Brain microvascular endothelial cell (primary cell): ENCODE measurements at places on chromosomes 4 and X.
A peak's percentile ranks its signal among the peaks of the same experiment; 100 is the strongest.

GRCh38 chrX:10172877-10173276, 16.1 kb downstream of the CLCN4 start:
- DNase-seq: no peak

DNA sequence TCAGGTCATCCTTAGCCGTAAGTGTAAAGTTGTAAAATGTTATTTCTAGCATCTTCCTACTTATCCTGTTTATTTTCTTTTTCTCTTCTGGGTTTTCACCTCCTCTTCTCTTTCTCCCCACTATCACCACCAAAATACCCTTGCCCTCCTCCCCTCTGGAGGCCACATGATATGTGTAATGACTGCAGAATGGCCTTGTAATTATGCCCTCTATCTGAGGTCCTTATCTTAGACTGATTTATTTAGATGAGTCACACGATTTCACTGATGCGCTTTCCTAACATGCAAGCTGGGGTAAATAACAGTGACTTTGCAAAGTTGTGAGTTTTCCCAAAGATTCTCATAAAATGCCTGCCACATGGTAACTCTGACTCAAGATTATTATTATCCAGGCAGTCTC, 231.8 kb upstream of the GPRIN3 start:
- DNase-seq: peak; percentile 71

DNA sequence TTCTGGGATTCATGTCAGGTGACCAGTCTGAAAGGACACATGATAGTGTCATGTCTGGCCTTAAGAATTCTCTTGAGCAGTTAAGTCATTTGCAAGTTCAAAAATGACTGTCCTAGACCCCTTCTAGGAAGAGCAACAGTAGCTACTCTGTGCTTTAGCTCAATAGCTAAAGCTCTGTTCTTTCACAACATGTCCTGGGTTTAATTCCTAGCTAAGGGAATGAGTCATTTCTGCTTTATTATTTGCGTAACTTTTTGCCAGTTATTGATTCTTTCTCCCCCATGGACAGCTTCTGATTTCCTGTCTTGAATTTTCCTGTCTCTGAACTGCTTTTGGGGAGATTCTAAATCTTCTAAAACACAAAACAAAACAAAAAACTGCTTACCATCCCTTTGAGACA, 1055.8 kb upstream of the DIAPH2 start:
- no peak for DNase-seq

DNA sequence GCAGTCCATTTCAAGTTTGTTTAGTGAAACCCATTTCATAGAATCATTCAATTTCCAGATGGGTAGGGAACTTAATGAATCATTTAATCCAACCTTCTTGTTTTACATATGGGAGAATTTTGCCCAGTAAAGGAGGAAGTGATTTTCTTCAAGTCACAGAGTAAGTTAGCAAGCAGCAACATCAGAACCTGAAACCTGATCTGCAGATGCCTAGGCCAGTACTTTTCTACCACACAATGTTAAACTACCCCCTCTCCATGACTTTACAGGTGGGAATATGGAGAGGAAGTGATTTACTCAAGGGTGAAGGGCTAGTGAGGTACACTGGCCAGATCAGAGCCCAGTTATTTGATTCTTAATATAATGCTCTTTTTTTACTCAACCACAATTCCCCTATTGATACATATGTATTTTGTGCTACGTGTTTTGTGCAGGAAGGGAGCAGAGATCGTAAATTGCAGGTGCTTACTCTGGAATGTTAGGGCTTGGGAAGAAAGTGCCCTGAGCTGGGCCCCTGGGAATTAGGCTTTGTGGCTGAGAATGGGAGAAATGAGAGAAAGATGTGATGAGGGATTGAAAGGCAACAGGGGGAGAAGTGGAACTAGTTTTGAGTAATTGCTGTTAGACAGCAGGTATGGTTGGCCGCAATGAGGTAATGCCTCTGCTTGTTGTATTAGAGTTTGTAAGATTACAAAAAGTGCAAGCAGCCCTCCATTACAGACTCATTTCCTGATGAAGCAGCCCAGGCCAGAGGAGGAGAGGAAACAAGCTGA, 6.8 kb downstream of the LHFPL1 start:
- DNase-seq: no peak

DNA sequence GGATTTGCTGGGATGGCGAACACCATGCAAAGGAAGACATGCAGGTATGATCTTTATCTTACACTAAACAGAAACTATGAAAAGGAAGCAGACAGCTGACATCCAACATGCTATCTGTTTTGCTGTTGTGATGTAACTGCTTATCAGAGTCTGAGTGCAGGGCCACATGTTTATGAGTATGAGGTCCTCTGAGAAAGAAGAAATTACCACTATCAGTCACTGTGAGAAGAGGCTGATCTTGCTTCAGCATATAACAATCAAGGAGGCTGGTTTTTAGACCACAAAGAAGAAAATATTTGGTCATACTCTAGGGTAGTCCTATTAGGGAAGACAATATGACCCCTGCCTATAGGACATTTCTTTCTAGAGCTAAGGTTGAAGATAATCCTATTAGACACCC, 18.5 kb downstream of the CLGN start:
- no peak for DNase-seq

DNA sequence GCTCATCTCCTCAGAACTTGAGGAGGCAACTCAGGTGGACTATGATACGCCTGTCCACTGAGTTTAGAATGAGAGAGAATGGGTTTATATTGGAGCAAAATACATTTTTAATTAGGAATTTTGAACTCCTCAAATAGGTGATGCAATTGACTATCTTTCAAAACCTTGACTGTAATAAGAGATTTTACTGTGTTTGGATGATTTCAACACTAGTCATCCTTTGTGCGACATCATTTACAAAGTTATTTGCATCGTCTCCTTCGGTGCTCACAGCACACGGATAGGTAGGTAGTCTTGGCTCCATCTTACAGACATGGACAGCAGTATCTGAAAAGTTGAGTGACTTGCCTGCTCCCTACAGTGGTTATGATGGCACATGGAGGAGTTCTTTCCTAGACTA, 67.0 kb downstream of the AASDH start:
- DNase-seq: no peak

- no peak for DNase-seq
These were observed 148.3 kb downstream of the MGST2 start for GRCh38 chr4:139813881-139814280.

GRCh38 chrX:49256268-49256995, 8.1 kb downstream of the FOXP3 start:
- no peak for DNase-seq

DNA sequence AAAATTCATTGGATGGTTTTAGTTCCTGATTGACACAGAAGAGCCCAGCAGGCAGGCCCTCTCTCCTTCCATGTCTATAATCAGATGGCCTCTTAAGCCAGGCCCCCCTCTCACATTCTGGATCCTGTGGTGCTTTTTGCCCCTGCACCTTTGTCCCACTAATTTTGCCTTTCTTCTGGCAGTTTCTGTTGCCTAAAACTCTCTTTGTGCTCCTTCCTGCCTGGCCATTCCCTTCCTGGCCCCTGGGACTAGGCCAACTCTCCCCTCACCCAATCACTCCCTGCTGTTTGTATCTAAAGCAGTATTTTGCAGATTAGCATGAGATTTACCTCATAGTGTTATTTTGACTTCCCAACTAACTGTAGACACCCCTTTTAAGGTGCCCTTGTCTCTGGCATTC, 42.7 kb upstream of the DDX3X start:
- DNase-seq: no peak

- peak; percentile 31 for DNase-seq
These were observed 184.3 kb downstream of the NAA11 start for GRCh38 chr4:79141530-79141929.

DNA sequence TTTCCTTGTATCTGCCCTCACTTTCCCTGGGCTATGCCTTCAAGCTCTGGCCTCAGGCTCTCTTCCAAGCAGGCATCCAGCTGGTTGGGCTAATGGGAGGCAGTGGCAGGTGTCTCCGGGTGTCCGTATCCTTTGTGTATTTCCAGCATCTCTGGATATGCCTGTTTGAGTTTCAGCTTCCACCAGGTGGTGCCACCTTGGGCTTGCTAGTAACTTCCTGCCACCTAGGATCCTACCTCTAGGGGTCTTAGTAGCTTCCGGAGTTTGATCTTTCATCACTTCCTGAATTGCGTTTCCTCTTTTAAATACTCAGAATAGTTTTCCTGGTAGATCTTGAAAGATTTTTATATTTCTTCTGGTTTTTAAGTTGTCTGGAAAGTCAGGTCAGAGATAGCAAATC, 23.2 kb upstream of the ANOS1 start:
- DNase-seq: no peak

DNA sequence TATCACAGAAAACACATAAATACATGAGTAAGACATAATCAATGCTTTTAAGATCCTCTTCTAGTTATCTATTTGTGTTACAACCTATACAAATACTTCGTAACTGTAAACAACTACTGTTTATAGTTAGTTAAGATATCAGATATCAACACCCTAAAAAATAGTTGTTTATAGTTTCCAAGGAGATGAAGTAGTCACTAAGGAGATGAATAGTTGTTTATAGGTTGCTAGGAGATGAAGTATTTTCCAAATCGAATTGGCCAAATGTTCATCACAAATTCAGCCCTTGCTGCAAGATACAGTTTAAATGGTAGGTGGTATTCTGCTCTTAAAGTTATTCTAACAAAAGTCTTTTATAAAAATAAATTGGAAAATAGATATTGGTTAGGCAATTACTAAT, 618.2 kb upstream of the PCDH10 start:
- DNase-seq: no peak
